ENCODE measurements at places on chromosomes 12 and 14.

DNA sequence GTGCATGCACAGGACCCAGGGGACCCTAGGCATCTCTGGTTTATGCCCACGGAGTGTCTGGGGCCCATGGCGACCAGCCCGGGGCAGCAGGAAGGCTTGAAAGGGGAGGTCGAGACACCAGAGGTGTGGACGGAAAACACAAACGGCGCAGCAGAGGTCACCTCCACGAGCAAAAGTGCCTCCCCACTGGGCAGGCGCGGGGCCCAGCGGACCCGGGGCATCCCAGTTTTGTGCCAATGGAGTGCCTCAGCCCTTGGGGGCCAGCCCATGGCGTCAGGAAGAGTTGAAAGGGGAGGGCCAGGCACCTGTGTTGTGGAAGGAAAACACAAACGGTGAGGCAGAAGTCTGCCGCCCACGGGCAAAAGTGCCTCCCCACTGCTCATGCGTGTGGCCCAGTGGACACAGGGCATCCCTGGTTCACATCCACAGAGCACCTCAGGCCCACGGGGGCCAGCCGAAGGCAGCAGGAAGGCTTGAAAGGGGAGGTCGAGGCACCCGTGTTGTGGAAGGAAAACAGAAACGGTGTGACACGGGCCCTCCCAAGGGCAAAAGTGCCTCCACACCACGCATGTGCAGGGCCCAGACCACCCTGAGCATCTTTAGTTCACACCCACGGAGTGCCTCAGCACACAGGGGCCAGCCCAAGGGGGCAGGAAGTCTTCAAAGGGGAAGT is 378.8 kb downstream of the ALG10 start:
- no peak for DNase-seq

GRCh38 chr14:101508948-101509729 is 52.2 kb upstream of the DIO3 start:
- no peak for DNase-seq

DNA sequence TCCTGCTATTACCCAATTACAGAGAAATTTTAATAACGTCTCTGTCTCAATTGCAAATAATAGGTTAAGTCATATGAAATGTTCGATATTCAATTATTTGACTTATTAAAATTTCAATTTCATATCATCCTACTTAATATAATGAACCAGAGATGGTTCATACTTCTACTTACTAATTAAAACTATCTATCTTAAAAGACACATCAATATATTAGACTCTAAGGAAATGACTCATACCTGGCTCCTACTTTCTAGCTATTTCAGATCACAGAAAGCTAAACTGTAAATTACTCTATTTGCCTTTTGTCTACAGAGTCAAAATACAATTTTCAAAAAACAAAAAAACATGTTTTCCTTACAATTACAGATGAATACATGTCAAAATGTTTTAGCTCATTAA is 99.6 kb downstream of the CAPZA3 start:
- no peak for DNase-seq

DNA sequence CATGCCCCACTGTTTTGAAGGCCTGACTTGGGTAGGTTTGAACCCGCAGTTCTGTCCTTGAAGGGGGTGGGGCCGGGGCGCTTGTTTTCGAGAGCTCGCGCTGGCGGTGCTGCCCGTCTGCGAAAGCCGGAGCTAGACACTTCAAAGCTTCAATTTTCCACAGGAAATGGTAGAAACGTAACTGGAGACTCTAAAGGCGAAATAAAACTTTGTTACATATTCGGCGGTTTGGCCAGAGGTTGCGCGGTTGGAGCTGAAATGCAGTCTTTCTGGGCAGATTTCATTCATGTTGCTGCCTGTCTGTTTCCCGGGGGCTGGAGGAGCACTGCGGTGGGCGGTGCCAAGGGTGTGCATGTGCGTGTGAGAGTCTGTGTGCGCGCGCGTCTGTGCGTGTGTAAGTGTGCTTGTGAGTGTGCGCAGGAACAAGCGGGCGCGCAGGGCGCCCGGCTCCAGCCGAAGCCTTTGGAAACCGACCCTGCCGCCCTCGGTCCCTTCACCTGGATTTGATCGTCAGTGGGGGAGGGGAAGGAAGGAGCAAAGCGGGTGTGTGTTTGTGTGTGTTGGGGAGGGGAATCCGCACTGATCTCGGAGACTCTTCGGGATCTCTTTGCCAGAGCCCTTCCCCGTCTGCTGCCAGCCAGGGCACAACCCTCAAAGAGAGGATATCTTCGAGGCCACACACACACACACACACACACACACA is 227.7 kb upstream of the CRY1 start:
- peak; percentile 55 for DNase-seq

- no peak for DNase-seq
Measured at GRCh38 chr12:75611041-75611440, 99.6 kb upstream of the KRR1 start.

DNA sequence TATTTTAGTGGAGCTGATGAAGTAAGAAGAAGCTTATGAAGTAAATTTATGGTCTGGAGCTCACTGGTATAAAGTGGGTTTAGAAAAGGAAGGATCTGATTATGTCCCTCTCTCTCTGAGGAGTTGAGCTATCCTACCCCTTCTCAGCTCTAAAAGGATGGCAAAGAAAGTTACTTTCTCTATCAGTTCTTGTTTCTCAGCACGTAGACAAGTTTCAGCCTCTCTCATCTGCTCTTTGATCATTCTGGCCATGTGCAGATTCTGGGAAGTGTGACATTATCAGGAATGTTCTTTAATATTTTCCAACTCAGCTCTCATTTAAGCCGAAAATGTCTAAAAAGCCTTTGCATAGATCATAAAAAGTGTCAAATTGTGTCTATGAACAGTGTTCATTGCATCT is 5.8 kb upstream of the EGLN3 start:
- no peak for DNase-seq

GRCh38 chr12:53726341-53726740 is 911 bp downstream of the CALCOCO1 start:
- no peak for DNase-seq

DNA sequence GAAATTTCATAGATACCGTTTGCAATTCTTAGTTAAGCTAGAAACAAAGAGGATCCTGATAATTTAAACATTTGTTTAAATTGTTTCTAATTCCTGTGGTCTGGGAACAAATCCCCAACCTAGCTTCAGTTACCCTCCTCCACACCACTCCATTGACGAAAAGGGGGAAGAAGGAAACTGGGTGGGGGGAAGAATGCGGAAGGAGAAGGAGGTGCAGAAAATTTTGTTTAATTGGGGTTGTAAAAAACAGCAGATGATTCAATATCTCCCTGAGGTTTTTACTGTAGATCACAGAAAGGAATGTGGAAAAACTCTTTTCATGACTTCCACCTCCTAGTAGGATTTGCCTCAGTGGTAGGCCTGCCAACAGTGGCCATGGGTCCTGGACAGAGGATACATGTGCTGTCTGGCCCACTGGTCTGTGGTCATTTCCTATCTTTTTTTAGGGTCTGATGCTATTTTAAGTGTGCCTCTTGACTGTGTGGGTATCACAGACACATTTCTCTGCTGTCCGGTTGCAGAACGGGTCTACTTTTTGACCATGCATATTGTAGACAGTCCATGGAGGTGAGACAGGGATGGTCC is 122.9 kb upstream of the PCED1B start:
- DNase-seq: no peak

DNA sequence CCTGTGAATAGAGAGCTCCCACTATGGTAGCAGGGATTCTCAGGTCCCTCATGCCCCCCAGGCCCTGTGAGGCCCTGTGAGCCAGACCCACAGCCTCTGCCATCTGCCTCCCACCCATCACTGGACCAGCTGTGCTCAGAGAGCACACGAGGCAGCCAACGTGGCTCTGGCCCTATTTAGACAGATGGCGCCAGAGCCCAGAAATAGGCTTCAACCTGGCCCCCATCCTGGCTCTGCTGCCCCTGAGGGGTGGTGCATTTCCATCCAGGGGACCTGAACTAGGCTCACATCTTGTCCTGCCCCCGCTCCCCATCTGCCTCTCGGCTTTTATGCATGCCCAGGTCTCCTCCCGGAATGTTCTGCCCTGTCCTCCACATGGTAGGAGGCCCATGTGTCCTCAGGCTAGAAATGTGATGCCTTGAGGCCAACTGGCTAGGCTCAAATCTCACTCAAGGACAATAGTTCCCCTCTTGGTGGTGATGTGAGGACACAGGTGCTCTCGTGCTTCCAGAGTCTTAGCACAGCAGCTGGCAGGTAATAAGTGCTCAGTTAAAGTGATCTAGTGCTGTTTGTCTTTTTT is 18.9 kb downstream of the TMEM63C start:
- DNase-seq: no peak

GRCh38 chr14:91144425-91145145 is 30.7 kb downstream of the DGLUCY start:
- no peak for DNase-seq

GRCh38 chr14:70884595-70885342 is 22.5 kb upstream of the PCNX1 start:
- DNase-seq: no peak

GRCh38 chr12:46888568-46888967 is 62.8 kb upstream of the SLC38A4 start:
- no peak for DNase-seq
